ENCODE measurements at places on chromosomes 11 and 22.

DNA sequence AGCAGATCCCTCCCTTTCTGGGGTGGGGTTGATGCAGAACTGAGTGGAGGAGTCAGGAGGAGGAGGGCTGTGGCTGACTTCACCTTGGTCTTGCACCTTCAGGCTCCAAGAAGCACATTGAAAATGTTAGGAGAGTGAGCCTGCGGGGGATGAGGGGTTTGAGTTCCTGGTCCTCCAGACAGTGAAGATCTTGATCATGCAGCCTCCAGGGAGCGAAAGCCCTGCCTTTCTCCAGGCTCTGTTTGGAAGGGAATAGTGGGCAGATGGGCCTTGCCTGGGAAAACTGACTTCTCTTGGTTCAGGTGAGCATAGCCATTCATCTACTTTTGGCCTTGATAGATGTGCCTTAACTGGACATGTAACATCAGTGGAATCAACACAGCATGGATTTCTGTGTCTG lies 267.6 kb upstream of the B3GAT1 start:
- DNase-seq = no peak

DNA sequence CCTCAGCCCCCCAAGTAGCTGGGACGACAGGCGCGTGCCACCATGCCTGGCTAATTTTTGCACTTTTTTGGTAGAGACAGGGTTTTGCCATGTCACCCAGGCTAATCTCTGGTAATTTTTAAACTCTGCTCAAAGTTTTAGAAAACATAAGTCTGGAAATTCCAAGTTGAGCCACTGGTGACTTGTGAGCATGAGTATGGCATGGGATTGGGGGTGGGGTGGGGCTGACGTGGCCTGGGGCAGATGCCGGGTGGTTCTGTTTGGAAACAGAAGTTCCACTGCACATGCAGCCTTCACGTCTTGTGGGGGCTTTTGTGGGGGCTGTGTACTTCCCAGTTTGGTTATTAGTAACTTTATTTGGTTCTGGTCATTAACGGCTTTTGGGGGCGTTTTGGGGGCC lies 67.3 kb downstream of the PTPRJ start:
- DNase-seq = no peak

- DNase-seq = peak; percentile 78
Observed at GRCh38 chr11:102306817-102307726, 10.2 kb upstream of the BIRC3 start.

GRCh38 chr11:73862986-73863385 lies 13.7 kb downstream of the COA4 start:
- DNase-seq = no peak
